ENCODE measurements at places on chromosomes 3 and 15. TPM values are rescaled to one million over a fixed set of nuclear protein-coding genes. Genes with fewer than 3 reads are reported as not detected.

Gene CTXN2
- not detected for total RNA-seq

Gene PCSK6
- not detected for total RNA-seq

Gene GPR62
- 0.15 TPM for total RNA-seq

Gene RBP2
- total RNA-seq, result not detected

Gene TNNC1
- total RNA-seq, result not detected

Gene BRK1
- 95.5 TPM for total RNA-seq
